ENCODE measurements at places on chromosomes 1 and 21.

- no peak for DNase-seq
These were observed 50.4 kb upstream of the CXADR start for GRCh38 chr21:17462276-17462981.

- peak; percentile 39 for DNase-seq
These were observed 70.8 kb upstream of the TENT5C start for GRCh38 chr1:117534995-117535467.

GRCh38 chr1:246677842-246678241, 46.4 kb upstream of the SCCPDH start:
- no peak for DNase-seq

DNA sequence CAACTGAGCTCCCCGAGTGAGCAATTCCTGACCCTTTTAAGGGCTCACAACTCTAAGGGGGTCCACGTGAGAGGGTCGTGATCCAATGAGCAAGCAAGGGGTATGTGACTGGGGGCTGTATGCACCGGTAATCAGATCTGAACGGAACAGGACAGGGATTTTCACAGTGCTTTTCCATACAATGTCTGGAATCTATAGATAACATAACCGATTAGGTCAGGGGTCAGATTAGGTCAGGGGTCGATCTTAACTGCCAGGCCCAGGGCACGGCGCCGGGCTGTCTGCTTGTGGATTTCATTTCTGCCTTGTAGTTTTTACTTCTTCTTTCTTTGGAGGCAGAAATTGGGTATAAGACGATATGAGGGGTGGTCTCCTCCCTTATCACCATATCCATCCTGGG, 30.7 kb upstream of the OPRD1 start:
- DNase-seq: no peak

DNA sequence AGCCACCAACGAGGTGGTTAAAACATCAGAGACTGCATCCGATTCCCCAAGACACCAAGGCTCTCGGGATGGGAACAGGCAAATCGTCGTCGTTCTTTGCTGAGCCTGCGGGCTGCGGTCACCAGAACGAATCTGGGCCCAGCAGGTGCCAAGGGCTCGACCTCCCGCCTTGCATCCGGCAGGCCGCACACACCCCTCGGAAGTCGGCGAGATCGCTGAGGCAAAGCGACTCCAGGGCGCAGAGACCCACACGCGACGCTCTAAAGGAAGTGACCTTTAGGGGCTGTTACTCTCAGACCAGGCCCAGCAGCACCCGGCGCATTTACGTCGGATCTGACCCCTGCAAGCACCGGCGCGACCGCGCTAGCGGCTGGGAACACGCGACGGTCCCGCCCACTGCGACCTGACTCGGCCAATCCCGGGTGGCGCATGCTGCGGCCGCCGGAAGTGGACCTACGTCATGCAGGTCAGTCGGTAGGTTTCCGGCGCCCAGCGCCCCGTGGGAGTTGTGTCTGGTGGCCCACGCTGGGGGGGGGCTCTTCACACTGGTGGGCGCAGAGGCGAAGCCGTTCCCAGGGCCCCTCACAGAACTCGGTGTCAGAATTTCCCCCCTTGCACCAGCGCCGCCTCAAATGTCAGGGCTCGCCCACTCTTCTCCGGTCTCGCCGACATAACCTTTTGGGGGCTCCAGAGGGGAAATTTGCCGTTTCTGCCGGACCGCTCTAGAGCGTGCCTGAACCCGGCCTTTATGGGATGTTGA, 7.5 kb upstream of the PARK7 start:
- peak; percentile 68 for DNase-seq

DNA sequence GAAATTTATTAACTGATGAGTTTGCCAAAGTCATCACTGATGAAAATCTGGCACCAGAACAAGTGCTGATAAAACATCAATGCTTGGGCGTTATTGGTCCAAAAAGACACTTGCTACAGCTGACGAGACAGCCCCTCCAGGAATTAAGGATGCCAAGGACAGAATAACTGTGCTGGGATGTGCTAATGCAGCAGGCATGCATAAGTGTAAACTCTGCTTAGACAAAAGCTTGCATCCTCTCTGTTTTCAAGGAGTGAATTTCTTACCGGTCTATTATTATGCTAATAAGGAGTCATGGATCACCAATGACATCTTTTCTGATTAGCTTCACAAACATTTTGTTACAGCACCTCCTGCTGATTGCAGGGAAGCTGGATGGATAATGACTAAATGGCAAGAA, 402.0 kb downstream of the LTN1 start:
- DNase-seq: no peak

- no peak for DNase-seq
These were observed 72.8 kb upstream of the CD55 start for GRCh38 chr1:207248544-207249198.

GRCh38 chr1:44035726-44036408, 4.6 kb upstream of the SLC6A9 start:
- no peak for DNase-seq

- no peak for DNase-seq
These were observed 32.5 kb upstream of the LMO4 start for GRCh38 chr1:87296206-87296605.

DNA sequence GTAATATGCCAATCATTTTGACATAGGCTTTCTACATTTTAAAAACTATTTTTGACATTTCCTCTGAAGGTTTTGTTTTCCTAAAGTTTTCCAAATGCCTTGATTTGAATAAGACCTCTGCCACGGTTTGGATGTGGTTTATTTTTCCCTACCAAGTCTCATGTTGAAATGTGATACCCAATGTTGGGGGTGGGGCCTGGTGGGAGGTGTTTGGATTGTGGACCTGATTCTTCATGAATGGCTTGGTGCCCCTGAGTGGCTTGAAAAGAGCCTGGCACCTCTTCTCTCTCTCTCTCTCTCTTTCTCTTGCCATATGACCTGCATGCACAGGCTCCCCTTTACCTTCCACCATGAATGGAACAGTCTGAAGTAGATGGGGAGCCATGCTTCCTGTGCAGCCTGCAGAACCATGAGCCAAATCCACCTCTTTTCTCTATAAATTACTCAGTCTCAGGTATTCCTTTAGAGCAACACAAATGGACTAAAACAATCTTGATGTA, 14.8 kb downstream of the MMEL1 start:
- no peak for DNase-seq

- DNase-seq: no peak
These were observed 1.8 kb upstream of the HSD11B1 start for GRCh38 chr1:209702832-209703231.

GRCh38 chr1:236524142-236524894, 536 bp downstream of the LGALS8 start:
- DNase-seq: peak; percentile 94

- no peak for DNase-seq
These were observed 131.7 kb upstream of the ESRRG start for GRCh38 chr1:216854836-216855484.

DNA sequence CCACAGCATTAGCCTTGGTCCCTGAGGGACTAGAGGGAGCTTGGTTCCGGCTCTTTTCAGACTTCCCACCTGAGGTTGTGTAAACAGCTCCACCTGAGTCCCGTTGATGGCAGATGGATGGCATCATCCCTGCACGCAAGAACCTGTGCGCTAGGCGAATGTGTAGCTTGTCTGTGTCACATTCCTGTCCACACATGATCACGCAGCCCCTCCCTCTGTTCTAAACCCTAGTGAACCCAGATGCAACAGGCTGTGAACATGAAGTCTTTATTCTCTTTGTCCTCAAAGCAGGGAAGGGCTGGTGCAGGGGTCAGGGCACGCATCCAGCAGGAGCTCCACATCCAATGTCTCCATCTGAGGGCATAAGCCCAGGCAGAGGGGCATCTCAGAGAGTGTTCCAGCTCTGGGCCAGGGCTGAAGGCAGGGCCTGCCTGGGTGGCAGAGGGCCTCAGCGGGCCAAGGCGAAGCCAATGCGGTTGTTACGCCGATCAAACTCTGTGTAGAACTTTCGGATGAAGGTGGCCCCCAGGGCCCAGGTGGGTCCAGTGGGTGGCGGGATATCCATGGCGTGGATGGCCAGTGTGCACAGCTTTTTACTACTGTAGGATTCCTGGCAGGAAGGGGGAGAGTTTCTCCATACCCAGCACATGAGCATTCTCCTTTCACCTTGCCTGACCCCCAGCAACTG, 2.9 kb upstream of the ETNK2 start:
- DNase-seq: peak; percentile 46

DNA sequence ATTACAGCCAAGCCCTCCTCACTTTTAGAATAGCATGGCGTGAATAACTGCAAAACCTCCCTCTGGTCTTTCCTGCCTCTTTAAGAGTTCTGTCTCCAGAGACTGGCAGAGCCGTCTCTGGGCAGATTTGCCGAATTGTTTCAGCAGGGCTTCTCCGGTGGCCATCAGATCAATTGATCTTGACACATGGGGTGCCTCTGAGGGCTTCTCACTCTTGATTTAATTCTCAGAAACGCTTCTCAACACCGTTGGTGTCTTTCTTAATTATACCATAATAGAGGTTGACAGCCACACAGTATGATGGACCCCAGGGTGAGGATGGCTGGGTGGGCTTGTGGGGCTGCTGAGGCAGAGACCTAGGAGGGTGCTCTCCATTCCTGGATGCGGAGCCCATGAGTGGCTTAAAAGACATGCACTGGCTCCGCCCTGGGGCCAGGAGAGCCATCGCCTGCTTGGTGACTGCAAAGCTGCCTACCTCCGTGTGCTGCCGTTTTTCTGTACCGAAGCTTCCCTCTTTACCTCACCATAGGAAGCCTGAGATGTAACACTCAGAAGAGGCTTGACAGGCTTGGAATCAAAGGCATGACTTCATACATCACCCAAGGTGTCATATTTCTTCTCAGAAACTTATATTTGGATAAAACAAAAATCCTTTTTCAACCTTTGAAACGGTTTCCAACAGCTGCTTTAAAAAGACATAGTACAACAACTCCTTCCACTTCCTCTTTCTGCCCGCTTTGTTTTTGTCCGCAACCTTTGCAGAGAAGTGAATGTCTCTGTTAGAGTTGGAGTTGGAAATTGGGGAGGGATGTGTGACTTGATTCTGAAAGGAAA, 82.9 kb downstream of the GALNT2 start:
- no peak for DNase-seq

DNA sequence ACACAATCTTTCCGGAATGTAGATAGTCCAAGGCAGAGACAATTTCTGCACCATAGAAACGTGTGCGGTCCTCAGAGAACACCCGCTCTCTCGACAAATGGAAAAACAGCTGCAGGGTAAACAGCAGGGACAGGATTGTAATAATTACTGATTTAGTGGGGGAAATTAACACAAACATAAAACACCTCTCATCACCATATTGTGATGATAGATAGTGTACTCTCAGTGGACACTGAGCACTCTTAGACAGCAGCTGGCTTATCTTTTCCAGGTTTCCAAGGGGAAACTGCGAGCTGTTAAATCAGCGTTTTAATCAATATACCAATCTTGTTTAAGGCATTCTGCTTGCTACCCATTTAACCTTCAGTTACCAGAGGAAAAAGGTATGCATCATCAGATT, 277.1 kb downstream of the AKT3 start:
- DNase-seq: no peak

DNA sequence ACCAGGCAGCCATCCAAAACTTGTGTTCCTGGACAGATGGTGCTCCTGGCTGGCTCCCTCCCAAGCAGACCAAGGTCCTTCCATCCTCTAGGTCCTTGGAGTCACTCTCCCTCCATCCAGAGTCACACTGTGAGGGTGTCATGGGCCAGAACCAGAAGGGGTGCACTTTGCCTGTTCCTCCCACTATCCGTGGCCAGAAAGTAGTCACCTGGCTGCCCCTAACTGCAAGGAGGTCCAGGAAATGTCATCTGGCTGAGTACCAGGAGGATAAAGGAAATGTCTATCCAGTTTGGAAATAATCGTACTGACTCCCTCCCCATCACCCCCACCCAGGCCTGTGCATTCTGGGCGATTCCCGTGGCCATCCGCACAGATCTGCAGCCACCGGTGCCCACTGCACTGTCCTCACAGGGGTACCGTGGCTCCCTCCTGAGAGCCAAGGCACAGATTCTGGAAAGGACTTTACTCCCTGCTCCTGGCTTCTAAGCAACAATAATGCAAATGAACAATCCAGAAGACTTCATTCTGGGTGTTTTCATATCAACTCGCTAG, 253.2 kb downstream of the NPHP4 start:
- no peak for DNase-seq

DNA sequence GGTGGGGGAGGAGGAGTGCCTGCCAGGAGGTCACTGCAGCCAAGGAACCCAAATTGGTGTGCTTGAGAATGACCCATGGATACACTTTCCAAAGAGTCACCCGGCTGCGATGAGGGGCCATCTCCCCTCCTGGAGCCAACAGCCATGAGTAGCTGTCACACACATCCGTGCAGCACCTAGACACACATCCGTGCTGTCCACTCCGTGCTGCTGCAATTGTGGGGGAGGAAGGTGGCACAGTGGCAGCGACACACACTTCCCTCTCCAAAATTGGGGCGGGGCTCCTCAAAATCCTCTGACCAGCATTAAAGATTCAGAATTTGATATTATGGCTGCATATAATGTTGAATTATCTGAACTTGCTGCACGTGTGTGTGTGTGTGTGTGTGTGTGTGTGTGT, 15.8 kb downstream of the TP73 start:
- DNase-seq: no peak

GRCh38 chr1:156662005-156662799, 15.0 kb downstream of the NES start:
- no peak for DNase-seq

- no peak for DNase-seq
These were observed 93.2 kb downstream of the PRDM2 start for GRCh38 chr1:13793088-13793730.

DNA sequence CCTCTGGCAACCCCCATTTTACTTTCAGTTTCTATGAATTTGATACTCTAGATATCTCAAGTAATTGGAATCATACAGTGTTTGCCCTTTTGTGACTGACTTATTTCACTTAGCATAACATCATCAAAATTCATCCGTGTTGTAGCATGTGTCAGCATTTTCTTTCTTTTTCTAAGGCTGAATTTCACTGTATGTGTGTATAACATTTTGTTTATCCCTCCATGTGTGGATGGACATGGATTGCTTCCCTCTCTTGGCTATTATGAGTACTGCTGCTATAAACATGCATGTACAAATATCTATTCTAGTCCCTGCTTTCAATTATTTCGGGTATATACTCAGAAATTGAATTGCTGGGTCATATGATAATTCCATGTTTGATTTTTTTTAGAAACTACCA, 97.3 kb downstream of the MAP3K21 start:
- no peak for DNase-seq

DNA sequence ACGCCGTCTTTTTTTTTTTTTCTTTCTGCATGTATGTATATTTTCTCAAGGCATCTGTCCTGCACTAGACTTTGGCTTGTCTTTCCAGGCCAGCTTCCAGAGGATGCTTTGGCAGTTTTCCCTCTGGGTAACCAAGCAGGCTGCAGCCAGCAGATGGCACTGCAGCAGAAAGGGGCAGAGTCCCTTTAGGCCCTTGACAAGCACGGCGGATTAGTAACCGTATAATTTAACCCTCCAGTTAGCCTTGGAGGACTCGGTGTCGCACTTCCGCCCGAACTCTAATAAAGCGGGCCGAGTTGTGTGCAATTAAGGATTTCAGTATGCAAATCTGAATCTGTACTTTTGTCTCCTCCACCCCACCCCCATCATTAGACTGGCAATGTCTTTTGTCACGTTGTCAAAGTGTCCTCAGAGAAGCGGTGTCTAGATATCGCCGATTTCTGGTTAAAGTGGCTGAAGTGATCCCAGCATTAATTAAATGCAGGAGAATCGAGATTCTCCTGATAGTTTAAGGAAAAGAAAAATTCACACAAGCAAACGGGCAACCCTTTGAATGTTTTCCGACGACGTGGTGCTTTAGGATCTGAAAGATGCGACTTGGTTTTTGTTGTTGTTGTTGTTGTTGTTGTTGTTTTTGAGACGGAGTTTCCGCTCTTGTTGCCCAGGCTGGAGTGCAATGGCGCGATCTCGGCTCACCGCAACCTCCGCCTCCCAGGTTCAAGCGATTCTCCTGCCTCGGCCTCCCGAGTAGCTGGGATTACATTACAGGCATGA, 1.1 kb upstream of the TMEM167B start:
- peak; percentile 86 for DNase-seq

GRCh38 chr1:50333595-50333974, 89.7 kb downstream of the DMRTA2 start:
- DNase-seq: no peak
